H7 (cell line): ENCODE measurements at places on chromosomes 5 and 9. TPM values are rescaled to one million over a fixed set of nuclear protein-coding genes. Genes with fewer than 3 reads are reported as not detected.

GRCh38 chr9:84817038-84817437, 147.5 kb downstream of the NTRK2 start:
- no peak for DNase-seq

DNA sequence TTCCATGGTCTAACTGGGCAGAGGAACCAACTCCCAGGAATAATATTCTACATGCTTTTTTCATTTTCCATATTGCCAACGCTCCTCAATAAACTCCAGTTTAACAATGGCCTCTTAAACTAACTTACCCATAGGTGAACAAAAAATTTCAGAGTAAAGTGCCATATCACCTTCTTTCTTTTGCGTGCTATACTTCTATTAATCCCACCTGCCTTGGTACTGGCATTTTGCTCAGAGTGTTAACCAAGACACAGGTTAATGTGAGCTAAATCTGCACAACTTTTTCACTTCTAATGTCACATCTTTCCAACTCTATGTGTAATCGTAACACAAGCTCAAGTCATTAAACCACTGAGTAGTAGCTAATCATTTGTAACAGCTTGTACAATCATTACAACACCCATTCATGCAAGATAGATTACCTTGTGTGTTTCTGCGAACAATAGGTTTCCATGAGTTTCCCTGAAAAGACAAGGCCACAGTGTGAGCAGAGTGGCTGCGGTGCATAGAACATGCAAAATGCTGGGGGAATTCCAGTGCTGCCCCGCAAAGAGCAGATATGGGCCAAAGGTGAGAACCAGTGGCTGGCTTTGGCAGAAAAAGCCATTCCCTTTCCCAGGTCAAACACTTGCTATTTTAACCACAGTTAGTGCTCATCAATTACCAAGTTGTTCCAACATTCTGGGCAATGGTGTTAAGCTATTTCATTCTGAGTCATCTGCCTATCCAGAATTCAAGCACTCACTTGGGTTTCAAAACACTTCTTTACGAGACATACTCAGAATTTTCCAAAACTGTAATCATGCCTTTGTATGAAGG, 42.8 kb downstream of the TIMD4 start:
- DNase-seq, result no peak

DNA sequence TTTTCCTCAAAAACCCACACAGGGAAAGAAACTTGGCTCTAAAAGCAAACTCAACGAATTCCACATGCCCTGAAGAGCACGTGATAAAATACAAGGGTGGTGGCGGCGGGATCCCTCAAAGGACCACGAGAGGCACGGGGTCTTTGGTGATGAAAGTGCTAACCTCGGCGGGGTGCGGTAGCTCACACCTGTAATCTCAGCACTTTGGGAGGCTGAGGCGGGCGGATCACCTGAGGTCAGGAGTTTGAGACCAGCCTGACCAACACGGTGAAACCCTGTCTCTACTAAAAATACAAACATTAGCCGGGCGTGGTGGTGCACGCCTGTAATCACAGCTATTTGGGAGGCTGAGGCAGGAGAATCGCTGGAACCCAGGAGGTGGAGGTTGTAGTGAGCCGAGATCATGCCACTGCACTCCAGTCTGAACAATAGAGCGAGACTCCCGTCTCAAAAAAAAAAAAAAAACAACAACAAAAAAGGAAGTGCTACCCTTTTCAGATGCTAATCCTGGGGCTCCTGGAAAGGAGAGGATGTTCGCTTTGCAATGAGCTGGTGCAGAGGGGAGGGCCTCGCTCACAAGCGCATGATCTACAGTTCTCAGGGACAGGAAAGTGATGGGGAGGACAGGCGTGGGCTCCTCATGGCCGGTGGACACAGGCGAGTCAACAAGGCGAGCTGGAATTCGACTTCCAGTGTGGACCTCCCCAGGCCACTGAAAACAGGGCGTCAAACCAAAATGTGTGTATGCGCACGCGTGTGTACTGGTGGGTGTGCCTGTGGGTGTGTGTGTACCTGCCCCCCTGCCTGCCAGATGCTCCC, 54.1 kb downstream of the USP20 start:
- peak; percentile 79 for DNase-seq

GRCh38 chr9:98491828-98492227, 216.9 kb downstream of the GABBR2 start:
- no peak for DNase-seq

DNA sequence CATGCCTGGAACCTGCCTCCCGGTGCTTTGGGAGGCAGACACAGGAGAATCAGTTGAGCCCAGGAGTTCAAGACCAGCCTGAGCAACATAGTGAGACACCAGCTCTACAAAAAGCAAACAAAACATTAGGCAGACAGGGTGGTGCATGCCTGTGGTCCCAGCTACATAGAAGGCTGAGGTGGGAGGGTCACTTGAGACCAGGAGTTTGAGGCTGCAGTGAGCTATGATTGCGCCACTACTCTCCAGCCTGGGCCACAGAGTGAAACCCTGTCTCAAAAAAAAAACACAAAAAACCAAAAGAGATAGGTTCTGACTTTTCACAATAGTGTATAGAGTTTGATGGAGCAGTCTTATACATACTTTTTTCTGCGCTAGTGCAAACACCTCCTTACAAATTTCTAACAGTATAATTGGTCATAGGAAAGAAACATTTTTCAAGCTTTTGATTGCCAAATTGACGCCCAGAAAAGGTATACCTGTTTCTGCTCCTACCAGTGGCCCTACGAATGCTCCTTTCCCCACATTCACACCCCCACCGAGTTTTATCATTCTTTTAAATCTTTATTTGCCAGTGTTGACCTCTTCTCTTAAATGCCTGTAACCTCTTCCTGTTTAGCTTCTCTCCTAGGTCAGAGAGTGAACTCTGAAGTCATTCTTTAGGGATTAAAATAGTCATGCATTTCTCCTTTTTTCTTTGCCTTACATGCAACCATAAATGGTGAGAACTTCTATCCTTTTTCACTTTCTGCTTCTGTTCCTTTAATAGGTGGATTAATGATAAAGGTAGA, 7.5 kb downstream of the DOCK8 start:
- no peak for DNase-seq

SLCO4C1 gene
- total RNA-seq, result 1.7 and 2.8 TPM in 2 replicates

ENC1 gene
- 31.9 and 51.5 TPM in 2 replicates for total RNA-seq
